Stimulated activated CD4-positive, alpha-beta T cell treated with anti-CD3 and anti-CD28 coated beads, Interleukin-4, amount 100 ng/mL, for 1 hour (primary cell): ENCODE measurements at places on chromosomes 3 and 15.

DNA sequence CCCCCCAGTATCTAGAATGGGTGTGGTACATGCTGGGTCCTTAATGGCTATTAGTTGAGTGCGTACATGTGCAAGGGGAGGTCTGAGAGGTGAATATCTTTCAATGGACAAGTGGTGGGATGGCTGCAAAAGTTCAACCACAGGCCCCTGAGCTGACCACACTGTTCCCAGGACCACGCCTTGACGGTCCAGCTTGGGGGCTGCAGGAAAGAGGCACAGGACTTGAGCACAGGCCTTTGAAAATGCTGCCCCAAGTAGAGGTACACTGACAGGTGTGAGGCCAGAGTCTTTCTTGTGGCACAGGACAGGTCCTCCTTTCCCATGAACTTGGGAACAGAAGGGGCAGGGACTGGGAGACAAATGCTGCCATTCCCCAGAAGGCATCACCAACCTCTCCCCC, 24.0 kb downstream of the AMOTL2 start:
- no peak for DNase-seq

GRCh38 chr3:198028718-198029117, 68.7 kb downstream of the LMLN start:
- DNase-seq, result no peak

GRCh38 chr3:12155828-12156227, 2.9 kb downstream of the TIMP4 start:
- DNase-seq, result no peak

DNA sequence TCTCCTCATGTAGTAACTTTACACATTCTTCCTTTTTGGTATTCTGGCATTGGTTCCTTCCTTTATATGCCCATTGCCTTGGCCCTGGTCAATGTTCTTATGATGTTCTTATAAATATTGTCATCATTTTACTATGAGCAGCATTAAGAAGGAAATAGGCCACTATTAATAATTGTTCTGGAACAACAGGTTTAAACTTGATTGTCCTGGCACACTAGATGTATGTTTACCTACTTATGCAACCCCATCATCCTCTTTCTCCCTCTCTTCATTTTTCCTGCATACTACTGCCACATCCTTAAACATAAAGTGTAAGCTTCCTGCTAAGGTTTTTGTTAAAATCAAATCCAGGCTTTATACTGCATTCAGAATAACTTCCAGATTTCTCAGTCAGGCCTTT, 114.7 kb downstream of the THRB start:
- no peak for DNase-seq

GRCh38 chr3:170909129-170909903, 879 bp upstream of the EIF5A2 start:
- DNase-seq, result no peak

GRCh38 chr3:23966328-23966727, 21.2 kb downstream of the NR1D2 start:
- no peak for DNase-seq

DNA sequence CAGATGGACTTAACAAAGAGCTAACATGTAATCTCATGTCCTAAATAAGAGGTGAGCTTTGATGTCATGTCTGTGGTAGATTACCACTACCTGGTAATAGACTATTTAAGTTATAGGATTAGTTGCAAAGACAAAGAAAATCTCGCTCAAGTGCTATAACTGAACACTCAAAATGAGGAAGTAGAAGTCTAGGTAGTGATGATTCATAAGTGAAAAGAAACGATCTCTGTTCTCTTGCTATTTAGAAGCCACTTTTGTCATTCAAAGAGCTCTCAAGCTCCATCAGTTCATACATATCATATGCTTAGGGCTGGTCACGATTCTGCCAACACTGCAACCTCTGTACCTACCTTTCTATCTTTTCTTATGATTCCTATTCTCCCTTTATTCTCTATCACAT, 110.9 kb downstream of the EDEM1 start:
- no peak for DNase-seq

GRCh38 chr3:165502707-165503106, 306.5 kb upstream of the SLITRK3 start:
- no peak for DNase-seq

- DNase-seq, result no peak
Measured at GRCh38 chr3:71227270-71227661, 356.3 kb downstream of the FOXP1 start.

DNA sequence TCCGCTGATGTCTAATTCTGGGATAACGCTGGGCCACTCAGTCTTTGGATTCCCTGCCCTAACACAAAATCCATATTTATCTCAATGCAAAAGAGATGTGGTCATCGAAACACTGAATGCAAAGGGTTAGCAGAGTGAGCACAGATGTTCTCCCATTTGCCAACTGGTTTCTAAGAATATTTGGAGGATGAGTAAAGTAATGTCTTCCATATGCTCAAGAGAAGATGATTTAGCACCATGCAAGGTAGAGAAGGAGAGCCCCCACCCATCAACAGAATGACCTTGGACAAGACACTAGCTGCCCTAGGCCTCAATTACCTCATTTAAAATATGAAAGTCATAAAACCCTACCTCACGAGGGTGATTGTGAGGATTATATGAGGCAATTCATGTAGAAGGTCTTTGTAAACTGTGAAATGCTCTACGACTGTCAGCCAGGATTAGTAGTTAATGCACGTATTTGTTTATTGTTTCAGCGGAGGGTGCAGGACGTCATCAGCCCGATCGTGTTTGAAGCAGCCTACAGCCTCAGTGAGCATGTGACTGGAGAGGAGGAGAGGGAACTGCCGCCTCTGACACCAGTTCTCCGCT, 232.9 kb upstream of the CTDSPL start:
- no peak for DNase-seq

DNA sequence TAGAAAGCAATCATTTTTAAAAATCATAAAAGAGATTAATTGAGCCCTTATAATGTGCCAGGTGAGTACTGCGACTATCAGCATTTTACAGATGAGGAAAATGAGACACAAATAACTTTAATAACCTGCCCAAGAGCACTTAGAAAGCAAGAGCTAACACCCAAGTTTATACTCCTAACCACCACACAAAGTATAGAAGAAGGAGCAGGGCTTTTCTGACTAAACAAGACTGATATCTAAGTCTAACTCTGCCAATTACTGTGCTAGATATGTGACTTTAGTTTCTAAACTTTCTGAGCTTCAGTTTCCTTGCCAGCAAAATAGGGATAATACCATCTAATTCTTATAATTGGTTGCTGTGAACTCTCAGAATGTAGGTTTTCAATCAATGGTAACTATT, 47.7 kb downstream of the TNIK start:
- DNase-seq, result no peak

GRCh38 chr15:36363335-36363734, 216.1 kb upstream of the CDIN1 start:
- DNase-seq, result no peak
